GM13976 (cell line): ENCODE measurements at places on chromosomes 2 and 18.

GRCh38 chr18:7609617-7610016 is 42.5 kb downstream of the PTPRM start:
- DNase-seq, result no peak

GRCh38 chr18:37787452-37787851 is 221.9 kb upstream of the CELF4 start:
- no peak for DNase-seq

DNA sequence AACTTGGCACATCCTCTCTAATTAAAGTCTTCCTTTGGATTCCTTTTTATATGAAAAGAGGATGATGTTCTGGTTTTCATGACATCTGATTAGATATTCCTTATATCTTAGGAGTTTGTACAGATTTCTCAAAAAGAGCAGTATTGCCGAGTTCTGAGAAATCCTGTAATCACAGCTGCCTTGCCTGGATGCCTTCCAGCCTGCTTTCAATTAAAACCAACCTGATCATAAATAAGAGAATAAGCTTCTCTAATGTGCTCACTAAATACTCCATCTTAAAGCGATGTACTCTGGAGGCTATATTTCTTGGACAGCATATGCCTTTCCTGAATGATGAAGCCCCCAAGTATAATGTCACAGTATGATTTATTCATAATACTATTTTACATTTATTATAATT is 1203.8 kb upstream of the PIK3C3 start:
- DNase-seq, result no peak

DNA sequence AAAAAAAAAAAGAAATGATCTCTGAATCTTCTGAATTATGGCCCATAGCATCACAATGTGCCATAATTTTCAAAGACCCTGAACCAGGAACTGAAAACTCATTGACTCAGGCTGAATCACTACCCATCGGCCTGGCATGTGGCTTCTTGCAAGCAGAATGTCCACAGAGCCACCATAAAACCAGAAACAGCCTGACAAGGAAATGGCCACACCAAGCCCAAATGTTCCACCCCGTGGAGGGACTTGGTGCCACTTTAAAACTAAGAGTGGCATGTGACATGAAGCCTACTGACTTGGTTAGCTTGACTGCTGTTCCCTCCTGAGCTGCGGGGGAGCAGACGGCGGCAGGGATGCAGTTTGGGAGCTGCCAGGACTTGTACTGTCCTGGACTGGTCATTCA is 71.2 kb upstream of the RBM44 start:
- no peak for DNase-seq

DNA sequence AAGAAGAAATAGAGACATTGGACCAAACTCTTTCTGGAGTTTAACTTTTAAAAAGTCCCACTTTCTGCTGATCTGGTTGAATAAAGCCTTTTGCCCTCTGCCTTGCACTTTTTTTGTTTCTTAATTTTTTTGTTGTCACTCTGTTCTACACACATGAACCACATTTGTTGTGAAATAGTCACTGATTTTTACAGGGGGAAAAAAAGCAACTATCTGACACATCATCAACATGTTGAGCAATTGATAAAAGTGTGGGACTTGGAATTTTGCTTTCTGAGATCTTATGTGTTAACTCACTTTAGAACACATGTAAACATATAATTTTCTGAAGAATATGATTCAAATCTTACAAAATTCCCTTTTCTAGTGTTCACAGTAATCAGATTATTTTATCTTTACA is 414.8 kb upstream of the FIGN start:
- no peak for DNase-seq

- DNase-seq, result no peak
These were observed 21.4 kb downstream of the SLC3A1 start for GRCh38 chr2:44296653-44297052.

DNA sequence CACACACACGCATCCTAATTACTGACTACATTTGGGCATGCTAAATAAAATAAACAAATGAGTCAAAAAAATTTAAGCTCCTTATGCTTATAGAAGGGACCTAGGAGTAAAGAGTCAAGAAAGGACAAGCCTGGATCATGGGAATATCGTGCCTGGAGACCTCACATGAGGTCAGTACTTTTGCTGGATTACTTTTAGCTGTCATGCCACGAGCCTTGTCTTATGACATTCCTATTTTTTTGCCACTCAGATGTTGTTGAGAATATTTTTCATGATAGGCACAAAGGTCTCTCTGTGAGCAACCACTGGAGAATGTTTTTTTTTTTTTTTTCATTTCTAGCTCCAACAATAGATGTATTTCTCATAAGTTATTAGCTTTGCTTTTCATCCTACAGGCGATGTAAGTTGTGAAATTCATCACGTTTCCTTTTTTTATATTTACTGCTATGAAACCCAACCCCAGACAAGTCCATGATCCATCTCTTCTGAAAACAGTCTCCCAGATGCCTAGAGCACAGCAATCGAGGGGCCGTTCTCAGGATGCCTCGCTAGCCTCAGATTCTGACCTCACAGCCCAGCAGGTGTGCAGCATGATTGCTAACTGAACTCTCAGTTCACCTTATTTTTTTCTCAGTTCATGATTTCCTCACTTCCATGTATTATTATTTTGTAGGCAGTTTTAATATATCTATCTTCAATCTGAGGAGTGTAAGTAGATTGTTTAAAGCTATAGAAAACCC is 464.5 kb downstream of the IRS1 start:
- no peak for DNase-seq

GRCh38 chr2:71465961-71466300 is 12.6 kb downstream of the DYSF start:
- no peak for DNase-seq

GRCh38 chr2:144254342-144255235 is 265.3 kb downstream of the ZEB2 start:
- DNase-seq, result no peak

DNA sequence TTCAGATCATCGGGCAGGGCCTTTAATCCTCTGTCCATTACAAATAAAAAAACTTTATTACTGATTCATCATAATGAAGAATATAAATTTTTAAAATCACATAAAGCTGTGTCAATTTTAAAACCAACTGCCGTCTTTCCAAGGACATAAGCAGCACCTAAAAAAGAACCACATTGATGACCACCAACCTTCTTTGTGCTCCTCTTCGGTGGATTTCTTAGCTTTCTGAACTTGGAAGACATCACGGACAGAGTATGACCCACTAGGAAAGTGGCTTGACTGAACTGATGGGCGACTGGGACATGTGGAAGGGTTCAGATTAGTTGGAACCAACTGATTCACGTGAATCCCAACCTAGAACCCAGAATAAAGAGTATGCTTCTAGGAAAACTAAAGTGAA is 68.9 kb downstream of the EIF5B start:
- no peak for DNase-seq

GRCh38 chr2:177244244-177244771 is 20.2 kb downstream of the NFE2L2 start:
- no peak for DNase-seq

DNA sequence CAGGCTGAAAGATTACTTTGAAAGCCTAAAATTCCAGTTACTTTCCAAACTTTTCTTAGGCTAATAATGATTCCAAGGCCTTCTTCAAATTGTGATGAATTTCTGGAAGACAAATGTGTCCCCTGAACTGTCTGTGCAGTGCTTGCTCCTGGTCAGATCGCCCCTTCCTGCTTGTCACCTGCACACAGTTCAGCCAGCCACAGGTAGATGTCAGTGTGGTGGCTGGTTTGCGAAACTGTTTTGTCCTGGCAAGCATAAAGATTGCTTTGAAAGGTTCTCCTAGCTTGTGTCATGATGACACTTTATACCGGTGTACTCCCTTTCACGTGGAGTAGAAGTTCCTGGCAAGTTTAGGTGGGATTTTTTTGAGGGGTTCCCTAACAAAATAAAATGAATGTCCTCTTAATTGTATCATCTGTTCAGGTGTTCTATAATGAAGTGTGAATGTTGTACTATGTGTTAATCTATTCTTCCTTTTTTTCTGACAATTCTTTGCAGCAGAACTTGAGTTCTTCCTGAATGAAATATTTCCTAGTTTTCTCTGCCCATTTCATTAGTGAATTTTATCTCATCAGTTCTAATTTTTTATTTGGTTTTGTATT is 298.8 kb downstream of the ZNF407 start:
- peak; percentile 31 for DNase-seq

DNA sequence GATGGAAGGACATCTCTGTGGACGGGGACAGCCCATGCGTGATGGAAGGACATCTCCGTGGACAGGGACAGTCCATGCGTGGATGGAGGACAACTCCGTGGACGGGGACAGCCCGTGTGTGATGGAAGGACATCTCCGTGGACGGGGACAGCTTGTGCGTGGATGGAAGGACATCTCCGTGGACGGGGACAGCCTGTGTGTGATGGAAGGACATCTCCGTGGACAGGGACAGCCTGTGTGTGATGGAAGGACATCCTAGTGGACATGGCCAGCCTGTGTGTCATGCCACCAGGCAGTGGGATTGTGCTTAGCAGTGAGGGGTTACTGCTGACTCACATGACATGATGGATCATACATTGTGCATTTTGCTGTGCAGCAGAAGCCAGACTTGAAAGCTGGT is 30.0 kb upstream of the NFATC1 start:
- no peak for DNase-seq
